ENCODE measurements at places on chromosomes 16 and 17.

GRCh38 chr17:40801157-40801556, 1.4 kb upstream of the KRT28 start:
- DNase-seq, result no peak

DNA sequence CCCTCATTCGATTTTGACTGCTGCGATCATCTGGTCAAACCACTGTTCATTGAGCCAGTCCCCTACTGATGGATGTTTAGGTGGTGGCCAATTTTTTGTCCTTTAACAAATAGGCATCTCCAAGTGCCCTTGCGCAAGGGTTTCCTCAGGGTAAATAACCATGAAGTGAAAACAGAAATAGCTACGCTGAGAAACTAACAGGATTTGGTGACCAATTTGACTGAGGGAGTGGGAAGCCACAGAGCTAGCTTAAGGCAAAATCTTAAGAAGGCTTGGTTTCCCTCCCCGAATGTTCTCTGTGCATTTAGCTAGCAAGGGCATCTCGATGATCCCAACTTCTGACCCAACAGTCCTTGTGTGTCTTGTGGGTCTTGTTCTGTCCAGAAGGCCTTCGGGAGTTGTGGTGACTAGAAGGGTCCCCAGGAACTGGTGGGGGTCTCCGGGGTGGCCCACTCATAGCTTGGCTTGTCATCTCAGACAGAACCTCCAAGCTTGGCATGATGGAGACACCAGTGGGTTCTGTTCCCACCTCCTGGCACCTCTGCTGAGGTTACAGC, 117.2 kb downstream of the SOCS1 start:
- no peak for DNase-seq

GRCh38 chr17:35728551-35728950, 2.9 kb upstream of the RASL10B start:
- DNase-seq, result no peak

DNA sequence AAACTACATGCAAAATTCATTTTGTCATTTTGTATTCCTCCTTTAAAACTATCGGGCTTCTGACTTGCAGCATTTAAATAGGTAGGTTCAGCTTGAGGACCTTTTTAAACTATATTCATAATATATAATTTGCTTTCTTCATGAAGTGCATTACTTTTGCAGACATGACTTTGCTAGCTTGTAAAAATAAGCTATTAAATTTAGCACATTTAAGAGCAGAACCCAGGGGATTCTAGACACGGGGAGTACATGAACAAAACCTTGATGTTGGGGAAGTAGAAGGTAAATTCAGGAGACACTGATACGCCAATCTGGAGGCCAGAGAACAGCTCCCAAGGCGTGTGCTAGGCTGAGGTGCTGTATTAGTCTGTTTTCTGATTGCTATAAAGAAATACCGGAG, 32.3 kb upstream of the NUDT7 start:
- DNase-seq, result no peak

DNA sequence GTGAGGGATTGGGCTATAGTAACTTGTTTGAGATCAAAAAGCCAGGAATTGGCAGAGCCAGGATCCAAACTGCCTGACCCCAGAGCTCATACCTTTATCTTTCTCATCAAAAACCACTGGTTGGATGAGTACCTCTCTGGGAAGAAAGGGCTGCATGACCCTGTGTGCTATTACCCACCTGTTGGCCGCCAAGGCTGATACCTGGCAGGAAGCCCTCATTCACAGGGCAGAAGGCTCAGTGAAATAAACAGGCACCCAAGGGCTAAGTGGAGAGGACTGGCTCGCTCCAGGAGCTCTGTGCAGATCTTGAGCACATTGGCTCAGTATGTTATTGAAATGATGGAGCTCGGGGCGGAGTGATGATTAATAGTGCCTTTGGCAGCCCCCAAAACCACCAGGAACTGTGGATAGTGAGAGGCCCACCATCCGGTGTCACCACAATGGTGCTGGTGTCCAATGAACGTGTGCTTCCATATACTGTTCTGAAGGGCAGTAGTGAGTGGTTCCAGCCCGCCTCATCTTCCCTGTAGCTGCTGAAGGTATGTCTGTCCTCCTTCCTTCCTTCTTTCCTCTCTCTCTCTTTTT, 197.6 kb downstream of the MSI2 start:
- no peak for DNase-seq

DNA sequence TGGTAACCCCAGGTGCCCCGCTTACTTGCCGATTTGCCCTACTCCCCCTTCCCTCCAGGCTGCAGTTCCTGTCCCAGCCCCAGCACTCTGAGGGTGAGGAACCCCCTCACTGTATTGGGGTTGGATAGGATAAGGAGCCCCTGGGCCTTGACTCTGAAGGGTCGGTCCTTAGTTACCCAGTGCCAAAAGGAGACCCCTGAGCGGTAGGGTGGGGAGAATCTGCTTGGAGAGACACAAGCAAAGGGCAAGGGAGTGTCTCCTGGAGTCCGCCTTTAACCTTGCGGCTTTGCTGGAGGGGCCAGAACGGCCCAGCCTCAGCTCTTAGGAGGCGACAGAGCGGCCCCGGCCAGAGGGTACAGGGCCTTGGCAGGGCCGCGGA, 13.0 kb downstream of the CARD14 start:
- DNase-seq, result no peak

All from activated gamma-delta T cell treated with anti-CD3 and anti-CD28 coated beads, Interleukin-2, amount 50 U/mL, for 16 hours (primary cell).